ENCODE measurements at places on chromosomes 1 and 21.

GRCh38 chr1:70504821-70505193, 93.7 kb downstream of the CTH start:
- H3K36me3 ChIP-seq = no peaks in the 10 kb centered on the region
- no peak overlapping the region for H3K4me3 ChIP-seq
- DNase-seq = no peak
- no peak overlapping the region for H3K27ac ChIP-seq

DNA sequence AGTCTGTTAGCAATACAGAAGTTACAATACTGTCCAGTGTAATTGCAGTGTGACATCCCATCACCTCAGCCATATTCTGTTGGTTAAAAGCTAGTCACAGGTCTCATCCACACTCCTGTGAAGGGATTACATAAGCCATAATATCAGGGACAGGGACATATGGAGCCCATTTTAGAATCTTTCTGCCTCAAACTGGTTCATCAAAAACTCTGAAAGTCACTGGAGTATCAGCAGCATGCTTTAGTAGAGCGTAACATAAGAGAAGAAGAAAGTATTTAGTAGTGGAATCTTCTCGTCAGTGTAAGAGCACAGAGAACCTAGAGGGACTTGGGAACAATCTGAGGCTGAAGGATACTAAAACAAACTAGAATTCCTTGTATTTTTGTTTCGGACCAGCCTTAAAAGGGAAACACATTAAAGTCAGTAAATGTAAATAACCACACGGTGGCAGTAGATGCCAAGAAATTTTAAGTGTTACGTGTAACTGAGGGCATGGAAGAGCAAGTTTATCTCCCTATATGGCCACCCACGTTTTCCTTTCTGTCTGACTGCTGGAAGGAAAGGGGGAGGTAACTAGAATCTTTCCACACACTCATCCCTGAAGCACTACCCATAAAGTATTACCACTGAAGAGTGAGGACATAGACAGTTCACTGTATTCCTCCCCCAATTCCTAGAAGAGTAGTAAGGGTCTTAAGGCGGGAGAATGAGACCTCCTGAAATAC, 41.6 kb upstream of the AGL start:
- H3K4me1 ChIP-seq = no peaks in the 10 kb centered on the region
- no peaks in the 10 kb centered on the region for H3K27me3 ChIP-seq
- H3K4me3 ChIP-seq = peak overlapping the region; percentile 40
- no peak for DNase-seq
- no peaks in the 10 kb centered on the region for H3K36me3 ChIP-seq

DNA sequence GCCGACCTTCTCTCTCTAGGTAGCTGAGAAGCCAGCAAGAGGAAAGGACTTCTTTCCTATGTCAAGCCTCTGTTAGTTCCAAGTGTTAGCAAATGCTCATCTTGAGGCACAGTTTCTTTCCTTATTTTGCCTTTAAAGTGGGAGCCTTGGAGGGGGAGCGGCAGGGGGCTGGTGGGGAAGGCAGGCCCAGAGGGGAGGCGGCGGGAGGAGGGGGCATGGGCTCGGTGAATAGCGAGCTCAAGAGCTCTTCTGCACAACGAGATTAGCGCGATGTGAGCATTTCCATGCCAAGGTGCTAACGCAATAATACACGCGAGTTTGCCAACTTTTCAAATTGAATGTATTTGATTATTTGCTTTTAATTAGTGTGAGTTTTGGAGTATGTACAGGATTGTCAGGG, 372.6 kb downstream of the RPS6KC1 start:
- no peak overlapping the region for H3K4me3 ChIP-seq
- H3K4me1 ChIP-seq = no peaks in the 10 kb centered on the region
- H3K27me3 ChIP-seq = no peaks in the 10 kb centered on the region
- DNase-seq = no peak

GRCh38 chr1:92505015-92505692, 18.4 kb upstream of the GFI1 start:
- H3K27ac ChIP-seq = no peak overlapping the region
- DNase-seq = no peak
- H3K4me1 ChIP-seq = no peaks in the 10 kb centered on the region
- no peaks in the 10 kb centered on the region for H3K27me3 ChIP-seq

GRCh38 chr1:101025657-101026429, at the start of gene DPH5:
DPH5 (minus strand) TSS chr1:101025784; CDS start chr1:101025443, 341 bp downstream.
- H3K36me3 ChIP-seq = no peaks in the 10 kb centered on the region
- H3K4me1 ChIP-seq = no peaks in the 10 kb centered on the region
- peak; percentile 97 for DNase-seq
- no peaks in the 10 kb centered on the region for H3K27me3 ChIP-seq
- H3K4me3 ChIP-seq = peak within 1 kb of the TSS; percentile 84

DNA sequence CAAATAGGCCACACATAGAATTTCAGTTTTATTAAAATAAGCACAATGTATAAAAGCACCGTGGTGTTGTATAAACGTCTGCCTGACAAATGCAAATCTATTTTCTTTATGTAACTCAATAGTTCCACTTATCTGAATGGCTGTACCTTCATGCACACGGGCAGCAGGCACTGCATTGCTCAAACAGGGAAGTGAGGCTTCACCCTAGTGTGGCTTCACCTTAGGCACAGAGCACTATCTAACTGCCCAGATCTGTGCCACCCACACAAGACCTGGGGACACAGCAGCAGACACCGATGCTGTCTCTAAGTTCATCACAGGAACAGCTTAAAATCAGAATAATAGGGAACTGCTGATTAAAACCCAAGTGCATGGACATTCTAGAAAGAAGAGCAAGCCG, 6.0 kb upstream of the KNCN start:
- H3K4me3 ChIP-seq = no peak overlapping the region
- DNase-seq = no peak
- H3K4me1 ChIP-seq = no peaks in the 10 kb centered on the region

Measured in aorta (tissue), 5 donors.